ENCODE measurements at places on chromosomes 7 and 10. TPM values are rescaled to one million over a fixed set of nuclear protein-coding genes. Genes with fewer than 3 reads are reported as not detected.

- peak; percentile 27 for DNase-seq
Observed at GRCh38 chr7:36366718-36367560, 22.7 kb upstream of the ANLN start.

The FAM237B gene
- polyA plus RNA-seq: not detected

GRCh38 chr7:115748123-115748738, 282.3 kb downstream of the TFEC start:
- no peak for DNase-seq

The RBP4 gene
- polyA plus RNA-seq: not detected

DNA sequence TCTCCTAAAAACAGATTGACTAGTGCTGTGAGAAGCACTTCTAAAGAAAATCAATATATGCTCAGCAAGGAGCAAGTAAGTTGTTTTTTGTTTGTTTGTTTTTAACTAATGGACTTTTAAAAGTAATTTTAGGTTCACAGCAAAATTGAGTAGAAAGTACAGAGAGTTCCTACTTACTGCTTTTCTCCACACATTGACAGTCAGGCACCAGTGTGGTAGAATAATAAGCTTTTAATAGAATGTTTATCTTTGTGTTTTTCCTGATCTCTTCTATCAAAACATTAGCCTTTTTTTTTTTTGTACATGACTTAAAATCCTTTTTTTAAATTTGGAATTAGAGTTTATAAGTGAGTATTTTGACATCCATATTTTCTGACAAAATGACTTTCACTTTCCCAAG, 28.0 kb downstream of the MINPP1 start:
- no peak for DNase-seq

DNA sequence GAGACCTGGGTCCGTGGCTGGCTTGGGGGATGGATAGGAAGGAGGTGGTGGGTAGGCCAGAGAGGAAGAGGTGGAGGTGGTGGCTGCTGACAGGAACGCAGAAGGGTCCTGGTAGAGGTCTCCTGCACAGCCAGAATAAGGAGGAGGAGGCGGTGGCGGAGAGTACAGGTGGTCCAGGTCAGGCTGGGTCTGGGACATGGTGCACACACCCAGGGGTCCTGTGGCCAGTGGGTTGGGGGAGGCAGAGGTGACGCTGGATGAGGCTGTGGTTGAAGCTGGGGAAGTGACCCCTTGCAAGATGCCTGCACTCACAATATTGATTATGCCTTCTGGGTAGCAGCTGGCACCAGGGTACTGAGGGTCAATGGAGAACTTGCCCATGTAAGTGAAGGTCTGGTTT, 2.2 kb downstream of the EGR2 start:
- DNase-seq: no peak

- no peak for DNase-seq
Observed at GRCh38 chr7:152128252-152128651, 102.8 kb downstream of the GALNT11 start.

DNA sequence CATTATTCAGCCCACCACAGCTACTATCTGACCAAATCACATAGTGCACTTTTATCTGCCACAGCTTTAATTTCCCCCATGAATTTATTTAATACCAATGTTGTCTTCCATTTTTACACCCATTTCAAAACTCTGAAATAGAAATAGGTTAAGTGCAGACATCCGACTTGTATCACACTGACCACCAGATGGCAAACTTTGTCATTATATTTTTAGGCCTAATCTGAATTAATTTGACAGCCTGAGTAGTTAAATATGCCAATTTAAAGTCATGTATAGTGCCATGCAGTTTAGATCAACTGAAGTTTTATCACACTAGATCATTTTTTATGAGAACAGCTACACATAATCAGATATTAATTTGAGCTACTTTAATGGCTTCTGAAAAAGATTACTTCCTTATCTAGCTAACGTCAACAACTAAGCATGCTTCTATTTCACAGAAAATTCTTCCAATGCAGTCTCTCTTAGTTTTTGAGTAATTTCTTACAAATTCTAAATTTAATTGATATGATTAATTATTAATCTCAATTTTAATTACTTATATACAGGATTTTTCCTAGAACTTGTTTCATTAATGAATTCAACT, 566.4 kb downstream of the GFRA1 start:
- DNase-seq: no peak

DNA sequence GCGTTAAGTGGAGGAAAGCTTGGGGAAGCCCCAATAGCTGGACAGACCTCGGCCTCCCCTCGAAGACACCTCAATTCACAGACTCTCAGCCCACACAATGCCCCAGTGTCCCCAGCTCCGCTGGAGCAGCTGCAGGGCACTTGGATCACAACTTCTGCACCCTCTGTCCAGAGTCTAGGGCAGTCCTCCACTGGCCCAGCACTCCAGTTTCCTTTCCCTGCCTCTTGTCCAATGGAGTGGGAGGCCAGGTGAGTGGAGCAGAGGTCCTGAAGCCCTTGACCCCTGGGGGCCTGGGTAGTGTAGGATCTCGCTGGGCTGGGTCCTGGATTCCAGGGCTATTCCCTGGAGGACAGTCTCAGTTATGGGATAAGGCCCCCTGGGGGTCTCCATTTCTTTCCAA, 11.9 kb downstream of the SFRP5 start:
- DNase-seq: no peak

DNA sequence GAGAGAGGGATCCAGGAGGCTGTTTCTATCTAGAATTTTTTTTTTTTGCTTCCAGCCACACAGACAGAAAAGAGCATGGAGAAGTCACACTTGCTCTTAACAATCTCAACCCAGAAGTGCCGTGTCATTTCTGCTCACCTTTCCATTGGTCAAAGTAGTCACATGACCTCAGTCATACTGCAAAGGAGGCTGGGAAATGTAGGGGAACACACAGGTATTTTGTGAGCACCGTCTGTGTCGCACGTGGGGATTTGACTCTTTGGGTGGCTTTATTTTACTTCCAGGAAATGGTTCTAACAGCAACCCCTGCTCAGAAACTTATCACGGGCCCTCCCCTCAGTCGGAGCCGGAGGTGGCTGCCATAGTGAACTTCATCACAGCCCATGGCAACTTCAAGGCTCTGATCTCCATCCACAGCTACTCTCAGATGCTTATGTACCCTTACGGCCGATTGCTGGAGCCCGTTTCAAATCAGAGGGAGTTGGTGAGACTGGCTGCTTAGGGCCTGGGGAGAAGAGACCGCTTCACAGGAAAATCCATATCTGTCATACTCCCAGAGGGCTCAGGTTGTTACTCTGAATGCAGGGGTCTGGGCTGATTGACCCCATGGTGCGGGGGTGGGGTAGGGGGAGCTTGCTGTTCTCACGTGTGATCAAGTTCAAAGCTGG, 13.1 kb upstream of the CPA1 start:
- DNase-seq: no peak

- DNase-seq: peak; percentile 6
Observed at GRCh38 chr7:75638594-75639070, 100.1 kb downstream of the HIP1 start.

The C7orf57 gene
- not detected for polyA plus RNA-seq

The SH2D4B gene
- not detected for polyA plus RNA-seq

The NEURL1 gene
- polyA plus RNA-seq: 0.67 TPM

The LEP gene
- not detected for polyA plus RNA-seq

DNA sequence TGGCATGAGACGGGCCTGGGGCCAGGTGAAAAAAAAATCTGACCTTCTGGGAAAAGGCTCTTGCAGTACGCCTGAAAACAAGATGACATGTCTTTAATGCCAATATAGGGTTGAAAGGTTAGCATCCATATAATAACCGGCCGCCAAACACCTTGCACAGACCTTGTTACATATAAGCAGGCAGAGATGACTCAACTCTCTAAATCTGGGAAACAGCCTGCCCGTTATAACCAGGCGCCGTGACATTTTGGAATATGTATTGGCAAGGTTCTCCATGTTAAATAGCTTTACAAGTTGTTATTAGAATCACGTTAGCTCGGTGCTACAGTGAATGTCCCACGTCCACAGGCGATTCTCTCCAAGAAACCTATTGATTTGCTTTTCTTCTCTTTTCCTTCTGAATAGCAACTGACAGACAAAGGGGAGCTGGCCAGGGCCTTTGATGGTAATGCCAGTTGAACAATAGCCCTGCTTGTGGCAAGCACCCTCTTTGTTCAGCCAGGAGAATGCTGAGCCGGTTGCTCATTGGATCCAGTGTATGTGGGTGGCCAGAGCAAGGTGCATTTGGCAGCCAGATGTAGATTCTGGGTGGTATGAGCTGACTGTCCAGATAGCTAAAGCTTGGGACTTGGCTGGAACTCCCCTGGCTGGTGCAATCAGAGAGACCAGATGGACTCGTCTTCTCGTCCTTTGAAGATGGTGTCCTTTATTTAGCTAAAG, 80.1 kb upstream of the AUTS2 start:
- DNase-seq: no peak

The ADCYAP1R1 gene
- polyA plus RNA-seq: not detected

DNA sequence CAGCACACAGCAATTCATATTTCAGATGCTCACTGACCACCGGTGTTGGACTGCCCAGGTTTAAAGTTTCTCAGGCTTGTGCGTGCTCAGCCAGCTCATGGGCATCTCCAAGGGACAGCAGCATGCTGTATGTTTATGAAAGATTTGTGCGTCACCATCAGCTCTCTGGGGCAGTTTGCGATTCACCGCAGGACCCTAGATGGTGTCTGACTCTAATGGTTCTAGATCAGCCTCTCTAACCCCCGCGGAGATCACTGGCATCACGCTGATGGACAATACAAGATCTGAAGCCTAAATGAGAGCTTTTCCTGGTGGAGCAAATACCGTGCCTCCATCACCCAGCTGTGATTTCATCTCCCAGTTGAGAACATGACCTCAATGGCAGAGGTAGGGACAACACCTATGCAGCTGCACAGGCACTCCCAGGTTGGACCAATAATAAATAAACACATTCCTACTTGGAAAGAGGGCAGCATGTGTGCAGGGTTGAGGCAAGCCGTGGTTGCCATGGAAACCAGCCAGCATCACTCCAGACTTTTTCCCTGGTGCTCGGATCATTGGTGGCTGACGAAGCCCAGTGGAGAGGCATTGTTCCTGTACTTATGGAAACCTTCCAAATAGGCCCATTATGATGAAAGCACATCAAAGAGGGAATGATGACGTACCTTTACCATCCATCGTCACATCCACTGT, 253.6 kb downstream of the KCNMA1 start:
- no peak for DNase-seq

DNA sequence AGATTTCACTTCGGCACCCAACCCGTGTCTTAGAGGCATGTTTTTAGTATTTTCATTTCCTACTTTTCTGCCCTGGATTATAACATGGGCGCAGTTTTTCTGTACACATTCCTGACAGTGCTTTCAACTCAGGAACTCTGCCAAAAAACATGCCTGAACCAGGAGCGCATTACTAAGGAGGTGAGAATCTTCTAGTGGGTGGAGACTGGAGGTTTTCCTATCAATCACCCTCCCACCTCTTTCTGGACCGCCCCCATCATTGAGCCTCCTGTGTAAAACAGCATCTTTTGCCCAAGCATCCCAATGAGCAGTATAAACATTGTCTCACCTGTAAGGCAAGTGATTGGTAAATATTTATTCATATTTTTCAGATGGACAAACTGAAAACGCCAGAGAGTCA, 53.2 kb downstream of the STK17A start:
- DNase-seq: no peak

- no peak for DNase-seq
Observed at GRCh38 chr7:122520971-122521555, 177.9 kb downstream of the RNF133 start.

DNA sequence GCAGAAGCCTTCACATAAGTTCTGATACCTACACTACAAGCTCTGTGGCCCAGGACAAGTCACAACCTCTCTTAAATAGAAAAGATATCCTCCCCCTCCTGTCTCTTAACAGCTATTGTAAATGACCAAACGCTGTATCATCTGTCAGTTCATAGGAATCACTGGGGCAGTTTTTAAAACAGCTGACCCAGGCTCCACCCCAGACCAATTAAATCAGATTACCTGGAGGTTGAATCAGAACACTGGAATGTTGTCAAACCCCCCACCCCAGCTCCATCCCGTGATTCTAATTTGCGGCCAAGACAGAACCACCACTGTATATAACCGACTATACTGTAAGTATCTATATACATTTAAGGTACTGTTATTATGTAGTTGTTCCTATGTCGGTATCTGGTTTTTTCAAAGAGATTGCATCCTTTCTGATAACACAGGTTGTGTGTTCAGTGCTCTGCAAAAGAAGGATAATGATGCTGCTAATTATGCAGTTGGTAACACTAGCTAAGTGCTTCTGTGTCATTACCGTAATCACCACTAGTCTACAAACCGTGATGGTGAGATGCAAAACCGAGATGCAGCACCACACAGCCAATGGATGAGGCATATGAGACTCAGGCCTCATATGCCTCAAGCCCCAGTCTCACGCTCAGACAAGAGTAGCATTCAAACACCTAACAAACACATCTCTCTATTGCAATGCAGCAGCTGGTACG, 47.4 kb downstream of the TNS3 start:
- no peak for DNase-seq

The FGFBP3 gene
- polyA plus RNA-seq: 0.17 TPM

The TYW1B gene
- polyA plus RNA-seq: 3.5 TPM

The KCND2 gene
- polyA plus RNA-seq: 0.27 TPM

DNA sequence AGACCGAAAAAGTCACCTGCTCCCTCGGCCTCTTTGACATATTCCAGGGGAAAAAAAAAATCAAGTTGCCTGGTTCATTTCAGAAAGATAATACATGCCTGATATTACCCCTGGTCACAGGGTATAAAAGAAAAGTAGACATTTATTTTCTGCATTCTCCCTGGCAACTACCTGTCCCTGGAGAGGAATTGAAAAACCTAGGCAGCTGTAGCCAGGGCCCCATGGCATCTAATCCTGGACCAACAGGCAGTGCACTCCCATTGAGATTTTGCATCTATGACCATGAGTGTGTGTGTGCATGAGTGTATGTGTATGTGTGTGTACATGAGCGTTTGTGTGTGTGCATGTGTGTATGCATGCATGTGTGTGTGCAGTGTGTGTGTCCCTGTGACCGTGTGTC, 338.2 kb upstream of the PFKP start:
- no peak for DNase-seq

DNA sequence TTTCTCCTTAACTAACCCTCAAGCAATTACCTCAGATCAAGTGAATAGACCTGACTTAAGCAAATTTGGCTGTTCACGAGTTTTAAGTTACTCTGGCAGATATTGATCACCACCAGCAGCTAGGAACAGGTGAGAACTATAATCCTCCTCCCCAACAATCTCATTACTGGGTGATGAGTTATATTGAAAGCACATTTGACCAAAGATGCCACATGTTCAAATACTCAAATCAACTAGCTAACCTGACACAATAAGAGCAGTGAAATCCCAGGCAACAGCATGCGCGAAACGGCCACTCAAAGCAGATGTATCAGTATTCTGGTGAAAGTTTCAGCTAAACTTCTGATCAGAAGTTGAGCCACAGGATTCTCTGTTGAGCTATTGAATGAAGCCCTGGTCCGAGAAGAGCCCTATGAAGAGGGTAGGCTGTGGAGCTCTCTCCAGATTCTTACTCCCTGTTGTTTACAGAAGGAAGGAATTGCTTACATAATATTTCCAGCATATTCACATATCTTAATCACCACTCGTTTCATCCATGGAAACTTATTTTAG, 52.6 kb downstream of the CAV1 start:
- DNase-seq: no peak

DNA sequence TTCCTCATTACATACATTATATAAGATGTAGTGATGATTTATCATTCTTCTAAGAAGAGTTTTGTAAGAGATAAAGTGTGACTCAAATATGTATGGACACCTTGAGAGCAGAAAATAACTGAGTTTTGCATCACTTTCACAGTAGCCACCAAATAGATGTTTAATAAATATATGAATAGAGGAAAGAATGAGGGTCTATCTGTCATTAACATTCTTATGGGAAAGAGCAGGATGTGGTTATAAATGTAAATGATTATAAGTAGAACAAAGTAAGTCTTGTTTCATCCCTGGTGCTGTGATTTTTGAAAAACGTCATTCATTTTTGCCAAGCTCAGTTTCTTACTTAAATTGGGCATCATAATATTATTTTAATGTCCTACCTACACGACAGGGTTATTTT, 15.0 kb upstream of the CRPPA start:
- no peak for DNase-seq

All from AG04450 (cell line).